ENCODE measurements at places on chromosomes 1 and 21. TPM values are rescaled to one million over a fixed set of nuclear protein-coding genes. Genes with fewer than 3 reads are reported as not detected.
A peak's percentile ranks its signal among the peaks of the same experiment; 100 is the strongest.

Gene CYP4A11
- not detected for total RNA-seq

Gene C8B
- not detected for total RNA-seq

- H3K4me3 ChIP-seq = no peak overlapping the region
- H3K4me1 ChIP-seq = no peaks in the 10 kb centered on the region
- DNase-seq = no peak
- H3K36me3 ChIP-seq = peaks cover 38% of the 10 kb centered on the region
- no peaks in the 10 kb centered on the region for H3K27me3 ChIP-seq
Observed at GRCh38 chr1:19765623-19766022, 34.1 kb downstream of the TMCO4 start.

DNA sequence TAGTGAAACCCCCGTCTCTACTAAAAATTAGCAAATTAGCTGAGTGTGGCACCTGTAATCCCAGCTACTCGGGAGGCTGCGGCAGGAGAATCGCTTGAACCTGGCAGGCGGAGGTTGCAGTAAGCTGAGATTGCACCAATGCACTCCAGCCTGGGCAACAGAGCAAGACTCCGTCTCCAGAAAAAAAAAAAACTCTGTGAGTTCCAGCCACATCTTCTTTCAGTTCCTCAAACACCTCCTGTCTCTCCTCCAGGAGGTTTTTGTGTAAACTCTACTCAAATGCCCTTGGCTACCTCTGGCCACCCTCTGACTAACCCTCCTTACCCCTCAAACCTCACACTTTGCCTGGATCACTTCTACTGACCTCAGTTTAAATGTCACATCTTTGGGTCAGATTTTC is 38.1 kb downstream of the RCSD1 start:
- peak overlapping the region; percentile 13 for H3K4me3 ChIP-seq
- no peak for DNase-seq
- H3K27me3 ChIP-seq = no peaks in the 10 kb centered on the region
- no peak overlapping the region for H3K27ac ChIP-seq
- peaks cover 95% of the 10 kb centered on the region for H3K36me3 ChIP-seq

DNA sequence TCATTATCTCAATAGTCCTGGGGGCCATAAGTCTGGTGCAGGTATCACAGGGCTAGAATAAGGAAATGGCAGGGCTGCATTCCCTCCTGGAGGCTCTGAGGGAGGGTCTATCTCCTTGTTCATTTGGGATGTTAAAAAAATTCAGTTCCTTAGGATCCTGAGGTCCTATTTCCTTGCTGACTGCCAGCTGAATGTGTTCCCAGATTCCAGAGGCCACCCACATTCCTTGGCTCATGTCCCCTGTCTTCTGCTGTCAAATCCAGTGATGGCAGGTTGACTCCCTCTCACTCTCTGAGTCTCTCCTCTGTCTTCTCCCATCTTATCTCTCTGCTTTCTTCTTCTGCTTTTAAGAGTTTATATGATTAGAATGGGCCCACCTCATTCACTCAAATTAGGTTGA is 400.6 kb downstream of the PTPRU start:
- H3K36me3 ChIP-seq = no peaks in the 10 kb centered on the region
- H3K27me3 ChIP-seq = peaks cover 35% of the 10 kb centered on the region
- no peaks in the 10 kb centered on the region for H3K4me1 ChIP-seq
- no peak overlapping the region for H3K4me3 ChIP-seq

DNA sequence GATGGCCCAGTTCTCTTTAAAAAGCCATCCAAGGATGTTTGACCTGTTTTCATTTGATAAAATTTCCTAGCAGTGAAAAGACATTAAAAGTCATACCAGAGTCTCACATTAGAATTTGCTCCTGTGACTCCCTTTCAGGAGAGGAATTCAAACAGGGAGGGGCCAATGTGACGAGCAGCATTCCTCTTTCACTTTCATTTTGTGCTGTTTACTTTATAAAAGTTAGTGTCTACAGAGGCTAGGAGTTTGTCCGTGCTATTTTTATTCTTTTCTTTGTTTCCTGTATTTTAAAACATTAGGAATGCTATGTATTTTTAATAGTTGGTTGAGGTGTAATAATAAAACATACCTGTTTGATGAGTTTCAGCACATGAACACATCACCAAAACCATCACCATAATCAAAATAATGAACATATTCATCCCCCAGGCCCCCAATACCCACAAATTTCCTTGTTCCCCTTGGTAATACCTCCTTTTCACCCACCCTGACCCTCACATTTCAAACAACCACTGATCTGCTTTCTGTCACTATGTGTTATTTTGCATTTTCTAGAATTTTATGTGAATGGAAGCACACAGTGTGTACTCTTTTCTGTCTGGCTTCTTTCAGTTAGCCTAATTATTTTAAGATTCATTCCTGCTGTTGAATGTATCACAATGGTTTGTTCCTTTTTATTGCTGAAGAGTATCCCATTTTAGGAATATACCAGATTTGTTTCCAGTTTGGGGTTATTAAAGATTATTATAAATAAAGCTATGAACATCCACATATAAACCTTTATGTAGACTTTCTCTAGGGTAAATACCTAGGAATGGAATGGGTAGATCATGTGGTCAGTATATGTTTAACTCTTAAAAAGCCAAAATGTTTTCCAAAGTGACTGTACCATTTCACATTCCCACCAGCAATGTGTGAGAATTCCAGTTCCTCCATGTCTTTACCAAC is 129.5 kb downstream of the TENT5C start:
- H3K4me3 ChIP-seq = peak overlapping the region; percentile 88
- peaks cover 14% of the 10 kb centered on the region for H3K4me1 ChIP-seq
- H3K27me3 ChIP-seq = no peaks in the 10 kb centered on the region
- no peak for DNase-seq
- no peaks in the 10 kb centered on the region for H3K36me3 ChIP-seq

- H3K27me3 ChIP-seq = no peaks in the 10 kb centered on the region
- H3K36me3 ChIP-seq = no peaks in the 10 kb centered on the region
- DNase-seq = no peak
- no peak overlapping the region for H3K27ac ChIP-seq
Observed at GRCh38 chr21:23308741-23309140, 2298.5 kb downstream of the MRPL39 start.

DNA sequence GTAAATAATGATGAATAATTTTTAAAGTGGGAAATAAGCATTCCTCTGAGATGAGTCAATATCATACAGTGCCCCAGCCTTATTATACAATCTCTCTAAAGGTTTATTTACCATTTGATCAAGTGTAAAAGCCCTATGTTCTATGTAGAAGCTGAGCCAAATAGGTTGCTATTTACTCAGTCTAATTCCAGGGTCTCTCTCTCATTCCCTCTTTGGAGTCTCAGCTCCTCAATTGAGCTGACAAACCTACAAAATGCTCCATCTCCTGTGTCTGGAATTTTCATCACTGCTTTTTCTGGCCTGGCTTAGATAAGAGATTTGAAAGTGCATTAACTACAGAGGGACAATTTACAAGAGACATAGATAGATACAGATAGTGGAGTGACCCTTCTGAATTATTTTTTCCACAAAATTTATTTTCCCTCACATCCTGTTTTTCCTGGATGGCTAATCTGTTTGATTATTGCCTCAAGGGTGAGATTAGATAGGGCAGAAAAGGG is 24.8 kb upstream of the USH2A start:
- H3K4me3 ChIP-seq = no peak overlapping the region
- H3K4me1 ChIP-seq = no peaks in the 10 kb centered on the region
- no peak overlapping the region for H3K27ac ChIP-seq
- no peaks in the 10 kb centered on the region for H3K36me3 ChIP-seq

GRCh38 chr1:193036337-193037047 is 22.7 kb downstream of the UCHL5 start:
- peaks cover 44% of the 10 kb centered on the region for H3K4me1 ChIP-seq
- H3K27ac ChIP-seq = no peak overlapping the region
- DNase-seq = no peak
- no peaks in the 10 kb centered on the region for H3K27me3 ChIP-seq

DNA sequence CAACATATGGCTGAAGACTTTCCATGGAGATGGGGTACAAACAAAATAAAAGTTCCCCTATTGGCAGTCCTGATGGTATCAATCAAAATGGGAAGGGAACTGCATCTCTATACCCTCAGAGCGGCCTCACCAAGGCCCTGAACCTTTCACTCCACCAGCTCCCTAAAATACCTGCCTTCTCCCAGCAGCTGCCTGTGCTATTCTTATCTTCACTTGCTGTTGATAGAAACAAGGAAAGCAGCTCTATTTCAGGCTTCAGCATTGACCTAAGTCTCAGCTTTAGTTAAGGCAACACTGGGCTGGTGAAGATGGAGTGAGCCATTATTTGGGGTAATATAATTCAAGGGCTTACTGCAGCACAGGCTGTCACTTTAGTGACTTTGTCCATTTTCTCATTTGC is 21.7 kb upstream of the PIGC start:
- DNase-seq = no peak
- H3K4me3 ChIP-seq = no peak overlapping the region
- no peaks in the 10 kb centered on the region for H3K4me1 ChIP-seq
- no peaks in the 10 kb centered on the region for H3K36me3 ChIP-seq
- H3K27me3 ChIP-seq = peaks cover 2% of the 10 kb centered on the region

GRCh38 chr1:225712391-225712790 is 59.5 kb upstream of the ENAH start:
- DNase-seq = no peak
- no peaks in the 10 kb centered on the region for H3K4me1 ChIP-seq
- H3K36me3 ChIP-seq = no peaks in the 10 kb centered on the region
- peaks cover 3% of the 10 kb centered on the region for H3K27me3 ChIP-seq
- no peak overlapping the region for H3K4me3 ChIP-seq

DNA sequence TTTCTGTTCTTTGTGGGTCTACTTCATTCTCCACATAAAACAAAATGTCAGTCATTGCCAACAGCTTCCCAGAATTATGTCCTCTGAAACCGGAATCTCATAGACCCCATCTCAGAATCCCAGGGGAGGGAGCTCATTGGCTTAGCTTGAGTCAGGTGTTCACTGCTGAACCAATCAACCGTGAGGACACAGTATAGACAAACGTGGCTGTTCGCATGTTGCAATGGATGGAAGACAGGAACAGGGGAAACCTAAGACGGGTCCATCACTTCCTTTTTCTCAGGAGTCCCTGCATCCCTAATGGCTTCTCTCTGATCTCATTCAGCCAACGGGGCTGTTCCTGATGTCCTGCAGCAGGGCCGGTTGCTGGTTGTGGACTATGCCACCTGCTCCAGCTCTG is 9.1 kb downstream of the CELA2A start:
- no peaks in the 10 kb centered on the region for H3K4me1 ChIP-seq
- H3K4me3 ChIP-seq = no peak overlapping the region
- no peaks in the 10 kb centered on the region for H3K27me3 ChIP-seq
- no peak for DNase-seq

DNA sequence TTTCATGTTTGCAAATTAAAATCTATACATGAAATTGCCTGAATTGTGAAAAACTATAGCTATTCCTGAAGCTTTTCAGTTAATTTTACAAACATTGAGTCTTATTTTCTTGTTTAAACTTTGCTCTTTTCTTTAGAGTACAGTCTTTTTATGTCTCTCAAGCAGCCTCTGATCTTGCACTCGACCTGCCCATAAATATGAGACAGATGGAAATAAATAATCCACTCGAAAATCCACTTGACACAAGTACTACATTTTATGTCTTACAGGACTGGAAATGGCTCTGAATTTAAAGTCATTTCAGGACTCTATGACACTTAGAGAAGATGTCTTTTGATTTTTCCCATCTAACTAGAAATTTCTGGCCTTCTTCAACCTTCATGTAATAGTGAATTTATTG is 283.8 kb downstream of the USP25 start:
- no peak for DNase-seq
- H3K4me3 ChIP-seq = no peak overlapping the region
- H3K4me1 ChIP-seq = no peaks in the 10 kb centered on the region
- no peak overlapping the region for H3K27ac ChIP-seq
- H3K27me3 ChIP-seq = no peaks in the 10 kb centered on the region

- H3K4me1 ChIP-seq = no peaks in the 10 kb centered on the region
- no peak overlapping the region for H3K27ac ChIP-seq
Observed at GRCh38 chr1:13652238-13652637, 47.8 kb upstream of the PRDM2 start.

DNA sequence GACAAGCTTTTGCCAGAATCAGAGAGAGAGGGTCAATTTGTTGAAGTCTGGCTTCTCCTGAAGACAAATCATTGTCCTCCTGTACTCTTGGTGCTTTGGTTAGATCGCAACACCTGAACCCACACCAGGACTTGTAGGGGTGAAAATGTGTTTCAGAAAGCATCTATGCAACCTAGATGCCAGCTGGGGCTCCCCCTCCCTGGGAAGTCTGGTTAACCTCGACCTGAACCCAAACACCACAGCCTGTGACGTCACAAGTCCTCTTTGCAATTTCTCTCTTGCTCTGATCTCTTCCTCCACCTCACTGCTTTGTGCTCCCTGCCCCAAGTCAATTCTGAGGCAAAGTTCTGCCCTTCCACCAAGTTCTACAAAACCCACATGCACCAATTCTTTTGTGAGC is 42.8 kb upstream of the USP24 start:
- peak; percentile 69 for DNase-seq
- H3K27me3 ChIP-seq = no peaks in the 10 kb centered on the region
- H3K36me3 ChIP-seq = no peaks in the 10 kb centered on the region
- peak overlapping the region; percentile 43 for H3K4me3 ChIP-seq
- H3K4me1 ChIP-seq = peaks cover 10% of the 10 kb centered on the region

DNA sequence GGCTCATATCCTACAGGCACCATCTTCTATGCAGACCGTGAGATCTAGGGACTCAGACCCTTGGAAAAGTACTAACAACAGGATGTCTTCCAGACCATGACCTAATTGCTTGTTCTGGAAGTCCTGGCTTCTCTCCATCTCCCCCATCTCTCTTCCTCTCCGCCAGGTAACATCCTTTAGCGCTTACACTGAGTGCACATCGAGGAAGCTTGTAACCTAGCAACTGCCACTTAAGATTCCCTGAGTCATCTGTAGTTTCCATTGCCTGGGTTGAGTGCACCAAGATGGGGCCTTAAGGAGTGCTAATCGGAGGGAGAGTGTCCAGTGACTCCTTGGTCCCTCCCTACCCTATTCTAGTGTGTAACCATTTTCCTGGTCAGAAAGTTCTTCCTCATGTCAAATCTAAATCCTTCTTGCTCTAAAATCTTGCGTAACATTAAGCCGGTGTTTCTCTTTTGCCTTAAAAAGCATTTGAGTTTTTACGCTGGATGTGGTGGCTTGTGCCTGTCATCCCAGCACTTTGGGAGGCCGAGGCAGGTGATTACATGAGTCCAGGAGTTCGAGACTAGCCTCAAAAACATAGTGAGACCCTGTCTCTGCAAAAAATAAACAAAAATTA is 9.7 kb downstream of the KLHDC8A start:
- H3K4me1 ChIP-seq = peaks cover 9% of the 10 kb centered on the region
- H3K36me3 ChIP-seq = no peaks in the 10 kb centered on the region
- peaks cover 46% of the 10 kb centered on the region for H3K27me3 ChIP-seq
- no peak overlapping the region for H3K4me3 ChIP-seq
- no peak overlapping the region for H3K27ac ChIP-seq
